ENCODE measurements at places on chromosomes 12 and 14.
A peak's percentile ranks its signal among the peaks of the same experiment; 100 is the strongest.

DNA sequence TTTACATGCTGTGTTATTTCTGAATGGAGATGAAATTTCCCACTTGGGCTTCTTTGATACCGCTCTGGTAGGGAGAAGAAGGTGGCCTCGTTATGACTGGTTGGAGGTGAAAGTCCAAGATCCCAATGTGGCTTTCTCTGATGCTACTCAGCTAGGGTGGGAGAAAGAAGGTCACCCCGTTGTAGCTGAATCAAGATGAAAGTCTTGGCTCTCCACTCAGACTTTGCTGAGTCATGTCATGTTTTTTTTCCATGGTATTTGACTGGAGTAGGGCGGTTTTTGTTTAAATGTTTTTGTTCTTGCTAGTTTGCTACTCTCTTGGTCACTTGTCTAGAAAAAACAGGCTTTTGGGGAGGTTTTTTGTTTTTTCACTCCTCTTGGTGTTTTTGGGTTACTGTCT, 2.4 kb upstream of the PDE6H start:
- no peak for DNase-seq

- no peak for DNase-seq
Observed at GRCh38 chr12:32069071-32069470, 37.6 kb upstream of the BICD1 start.

DNA sequence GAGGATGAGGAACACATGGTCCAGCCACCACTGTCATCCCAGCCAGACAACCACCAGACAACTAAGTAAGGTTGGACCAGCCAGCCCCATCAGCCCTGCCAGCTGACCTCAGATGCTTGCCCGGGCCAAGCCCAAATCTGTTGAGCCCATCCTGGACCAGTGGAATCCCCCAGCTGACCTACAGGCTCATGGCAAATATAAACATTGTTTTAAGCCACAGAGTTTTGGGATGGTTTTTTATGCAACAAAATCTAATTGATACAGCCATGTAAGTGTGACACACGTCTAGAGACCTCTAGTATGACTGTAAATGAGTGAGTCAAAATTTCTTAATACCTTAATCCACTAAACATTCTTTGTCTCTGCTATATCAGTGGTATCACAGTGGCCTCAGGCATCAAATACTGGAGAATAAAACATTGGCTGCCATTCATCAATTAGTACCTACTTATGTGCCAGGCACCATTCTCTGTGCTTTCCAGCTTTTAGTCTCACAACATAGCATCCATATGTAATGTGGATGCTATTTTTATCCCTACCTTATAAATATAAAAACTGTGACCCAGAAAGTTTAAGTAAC, 24.2 kb upstream of the NT5DC3 start:
- DNase-seq: no peak

- DNase-seq: no peak
Observed at GRCh38 chr12:50038336-50038735, 13.0 kb upstream of the RACGAP1 start.

- DNase-seq: no peak
Observed at GRCh38 chr14:98189944-98190343, 1082.1 kb downstream of the BCL11B start.

- DNase-seq: no peak
Observed at GRCh38 chr12:118355843-118356242, 16.9 kb downstream of the TAOK3 start.

GRCh38 chr12:62767496-62767895, 167.5 kb downstream of the PPM1H start:
- no peak for DNase-seq

DNA sequence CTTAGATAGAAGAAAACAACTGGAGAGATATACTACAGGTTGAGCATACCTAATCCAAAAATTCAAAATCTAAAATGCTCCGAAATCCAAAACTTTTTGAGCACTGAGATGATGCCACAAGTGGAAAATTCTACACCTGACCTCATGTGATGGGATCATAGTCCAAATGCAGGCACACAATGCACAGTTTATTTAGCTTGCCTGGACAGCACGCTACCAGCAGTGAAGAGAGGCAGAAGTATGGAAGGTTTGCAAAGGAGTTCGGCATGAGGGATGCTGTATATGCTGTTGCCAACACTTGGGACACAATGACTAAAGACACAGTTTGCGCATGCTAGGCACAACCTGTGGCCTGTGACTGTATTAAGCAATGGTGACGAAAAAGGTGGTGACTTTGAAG, 58.1 kb upstream of the CAND1 start:
- no peak for DNase-seq

DNA sequence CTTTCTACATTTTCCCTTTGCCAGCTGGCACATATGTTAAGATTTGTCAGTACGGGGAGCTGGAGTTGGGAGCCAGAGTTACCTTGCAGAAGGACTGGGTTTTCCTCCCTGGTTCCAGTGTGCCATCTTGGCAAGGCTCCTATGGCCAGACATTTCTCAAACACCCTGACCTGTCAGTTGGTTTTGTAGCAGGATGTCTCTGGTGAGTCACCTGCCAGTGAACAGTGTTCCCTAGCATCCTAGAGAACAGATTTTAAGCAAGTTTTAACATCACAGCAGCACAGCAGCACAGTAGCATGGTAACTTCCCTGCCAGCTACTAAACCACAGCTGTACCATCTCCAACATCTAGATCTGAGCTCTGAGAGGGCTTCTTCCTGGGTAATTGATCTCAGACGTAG, 26.2 kb upstream of the KTN1 start:
- DNase-seq: no peak

- DNase-seq: no peak
Observed at GRCh38 chr12:41972196-41972595, 172.5 kb downstream of the GXYLT1 start.

- DNase-seq: no peak
Observed at GRCh38 chr14:65798216-65798615, 385.7 kb downstream of the FUT8 start.

- peak; percentile 48 for DNase-seq
Observed at GRCh38 chr12:1797011-1797901, 23.1 kb upstream of the LRTM2 start.

DNA sequence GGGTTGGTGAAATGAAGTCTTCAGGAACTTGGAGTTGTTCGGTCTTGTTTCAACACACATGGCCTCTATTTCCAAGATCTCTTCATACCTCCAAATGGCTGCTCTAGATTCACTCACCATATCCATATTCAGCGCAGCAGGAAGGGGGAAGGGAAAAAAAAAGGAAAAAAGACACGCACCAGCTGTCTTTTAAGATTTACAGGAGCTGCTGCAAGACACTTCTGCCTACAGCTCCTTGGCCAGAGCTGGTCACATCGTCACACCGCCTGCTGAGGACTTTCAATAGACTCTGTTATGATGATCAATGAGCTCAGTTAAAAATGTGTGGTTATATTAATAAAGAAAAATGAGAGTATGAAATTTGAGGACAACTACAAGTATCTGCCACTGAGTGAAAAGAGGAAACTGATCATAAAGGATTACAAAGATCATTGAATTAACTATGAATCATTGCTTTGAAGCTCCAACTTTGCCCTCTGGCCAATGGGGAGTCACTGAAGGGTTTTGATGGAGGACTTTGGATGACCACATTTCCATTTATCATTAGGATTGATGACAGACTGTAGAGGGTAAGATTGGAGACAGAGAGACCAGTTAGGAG, 182.1 kb upstream of the HMGA2 start:
- DNase-seq: no peak

DNA sequence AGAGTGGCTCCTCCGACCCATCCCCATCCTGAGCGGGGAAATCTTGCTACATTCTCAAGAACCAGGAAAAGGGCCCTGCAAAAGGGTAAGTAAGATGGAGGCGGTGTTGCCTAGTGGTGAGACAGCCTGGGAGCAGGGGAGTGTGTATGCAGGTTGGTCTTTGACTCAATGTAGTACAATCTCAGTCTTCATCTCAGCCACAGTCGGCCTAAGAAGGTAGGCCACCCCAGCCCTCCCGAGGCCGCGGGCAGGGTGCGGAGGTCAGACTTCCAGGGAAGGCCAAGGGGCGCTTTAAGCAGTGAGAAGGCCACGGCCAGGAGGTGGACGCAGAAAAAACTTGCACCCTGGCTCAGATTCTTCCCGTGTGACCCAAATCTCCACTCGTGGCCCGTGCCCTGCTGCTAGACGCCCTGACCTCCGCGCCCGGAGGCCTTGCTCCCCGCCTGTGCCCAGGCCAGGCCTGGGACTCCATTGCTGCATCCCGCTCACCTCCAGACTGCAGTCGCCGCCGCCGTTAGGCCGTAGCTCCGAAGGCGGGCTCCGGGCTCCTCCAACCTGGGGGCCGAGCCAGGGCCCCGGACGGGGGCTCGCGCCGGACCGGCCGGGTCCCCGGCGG, 435 bp downstream of the FOXM1 start:
- peak; percentile 27 for DNase-seq

DNA sequence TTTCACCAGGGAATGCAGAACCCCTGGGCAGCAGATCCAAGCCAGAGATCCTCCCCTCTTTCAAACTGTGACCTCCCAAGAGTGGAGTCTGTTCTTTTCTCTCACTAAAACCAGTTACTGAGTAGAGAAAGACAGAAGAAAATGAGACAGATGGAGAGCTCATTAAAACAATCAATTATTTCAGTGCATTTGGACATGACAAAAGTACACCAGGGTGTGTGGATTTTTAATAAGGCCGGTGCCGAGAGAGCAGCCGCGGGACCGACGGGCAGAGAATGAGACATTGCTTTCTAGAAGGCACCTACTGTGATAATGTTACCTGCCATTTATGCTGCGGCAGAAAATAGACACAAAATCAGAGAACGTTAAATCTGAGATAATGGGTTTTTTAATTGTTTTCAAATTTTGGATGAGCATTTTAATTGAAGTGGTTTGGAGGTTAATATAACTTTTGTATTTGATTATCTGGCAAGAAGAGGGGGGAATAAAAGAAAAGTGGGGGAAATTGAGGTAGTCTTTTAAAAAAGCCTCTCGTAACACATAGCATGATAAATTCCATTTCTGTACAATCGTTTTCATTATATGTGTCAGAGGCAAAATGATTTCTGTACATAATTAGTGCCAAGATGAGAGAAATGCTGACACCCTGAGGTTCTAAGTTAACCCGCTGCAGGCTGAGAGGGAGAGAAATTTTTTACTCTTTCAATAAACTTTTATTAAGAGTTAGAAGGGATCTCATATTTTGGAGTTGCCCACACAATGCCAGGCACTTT, 70.8 kb downstream of the HSPB8 start:
- no peak for DNase-seq

DNA sequence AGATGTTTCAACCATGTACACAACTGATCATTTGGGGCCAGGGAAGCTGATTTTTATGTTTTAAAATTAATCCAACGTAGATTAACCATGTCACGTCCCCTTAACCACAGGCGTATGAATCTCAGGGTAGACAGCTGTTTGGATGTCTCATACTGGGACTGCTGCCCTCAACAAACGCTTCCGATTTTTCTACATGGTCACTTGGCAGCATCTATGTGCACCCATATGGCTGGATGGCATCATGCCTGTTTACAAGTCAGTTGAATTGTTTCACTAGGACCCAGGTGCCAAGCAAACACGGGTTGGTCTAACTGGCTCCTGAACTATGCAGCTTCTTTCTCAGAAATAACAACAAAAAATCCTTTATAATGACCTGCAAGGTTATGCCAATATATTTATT, 393.8 kb downstream of the NPAS3 start:
- DNase-seq: no peak

DNA sequence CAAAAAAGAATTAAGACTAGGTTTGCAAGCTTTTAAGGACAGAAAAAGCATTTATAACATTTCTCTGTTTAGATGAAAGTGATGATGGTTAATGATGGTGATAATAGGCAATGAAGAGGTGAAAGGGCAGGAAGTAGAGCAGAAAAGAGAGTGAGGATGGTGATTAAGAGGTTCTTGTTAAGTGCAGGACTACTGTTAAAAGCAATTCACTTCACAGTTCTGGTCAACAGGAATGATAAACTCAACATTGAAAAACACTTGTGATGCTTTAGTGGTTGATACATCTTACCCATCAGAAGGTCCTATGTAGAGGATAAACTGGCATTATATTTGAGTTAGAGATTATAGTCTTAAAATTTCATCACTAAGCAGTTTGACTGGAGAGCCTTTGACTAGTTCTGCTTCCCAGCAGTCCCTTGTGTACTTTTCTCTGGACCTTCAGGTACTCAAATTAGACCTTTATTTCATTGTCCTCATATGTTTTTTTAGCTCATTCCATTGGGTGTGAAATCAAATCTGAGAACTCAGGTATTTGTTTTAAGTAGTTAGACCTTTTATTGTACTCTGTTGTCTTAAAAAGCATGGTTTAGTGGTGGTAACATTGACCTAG, 10.9 kb downstream of the RAP1B start:
- DNase-seq: no peak

DNA sequence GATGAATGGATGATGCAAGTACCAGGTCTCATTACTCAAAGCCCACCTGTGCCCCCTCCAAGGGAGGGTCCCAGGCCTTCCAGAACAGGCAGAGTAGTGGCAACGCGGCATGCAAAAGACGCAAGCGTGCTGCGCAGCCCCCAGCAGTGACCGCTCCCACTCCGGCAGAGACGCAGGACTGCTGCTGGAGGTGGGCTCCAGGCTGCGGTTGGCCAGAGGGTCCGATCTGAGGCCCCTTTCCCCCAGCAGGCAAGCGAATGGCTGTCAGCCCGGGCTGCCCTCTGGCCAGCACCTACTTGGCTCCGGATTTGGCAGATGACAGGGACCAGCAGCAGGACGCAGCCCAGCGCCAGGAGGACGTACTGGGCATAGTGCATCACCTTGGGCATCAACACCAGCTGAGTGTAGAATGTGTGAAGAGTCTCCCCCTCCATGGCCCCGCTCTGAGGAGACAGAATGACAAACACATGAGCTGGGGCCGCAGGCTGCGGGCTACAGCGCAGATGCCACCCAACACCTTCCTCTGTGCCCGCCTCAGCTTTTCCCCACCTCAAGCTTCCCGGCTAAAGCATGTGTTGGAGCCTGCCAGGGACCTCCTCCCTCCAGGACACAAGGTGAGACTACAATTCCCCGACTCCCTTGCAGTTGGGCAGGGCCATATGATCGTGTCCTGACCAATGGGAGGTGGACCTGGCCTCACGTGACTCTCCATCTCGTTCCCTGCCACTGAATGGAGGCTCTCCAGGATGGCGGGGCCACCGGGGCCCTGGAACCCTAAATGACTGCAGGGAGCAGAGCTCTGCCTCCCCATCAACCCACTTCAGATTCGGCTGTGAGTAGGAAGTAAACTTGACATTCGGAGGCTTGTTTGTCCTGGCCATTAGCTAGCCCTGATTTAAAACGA, 77.4 kb downstream of the SCARB1 start:
- no peak for DNase-seq

Measured in stimulated activated CD4-positive, alpha-beta T cell treated with anti-CD3 and anti-CD28 coated beads, TNF-alpha, amount 100 ng/mL, for 24 hours (primary cell).